ENCODE measurements at places on chromosomes 3 and 15. TPM values are rescaled to one million over a fixed set of nuclear protein-coding genes. Genes with fewer than 3 reads are reported as not detected.
A peak's percentile ranks its signal among the peaks of the same experiment; 100 is the strongest.

Gene CDC25A
- polyA plus RNA-seq: 0.42 TPM

- DNase-seq: no peak
These were observed 48.5 kb upstream of the BCHE start for GRCh38 chr3:165885558-165886270.

DNA sequence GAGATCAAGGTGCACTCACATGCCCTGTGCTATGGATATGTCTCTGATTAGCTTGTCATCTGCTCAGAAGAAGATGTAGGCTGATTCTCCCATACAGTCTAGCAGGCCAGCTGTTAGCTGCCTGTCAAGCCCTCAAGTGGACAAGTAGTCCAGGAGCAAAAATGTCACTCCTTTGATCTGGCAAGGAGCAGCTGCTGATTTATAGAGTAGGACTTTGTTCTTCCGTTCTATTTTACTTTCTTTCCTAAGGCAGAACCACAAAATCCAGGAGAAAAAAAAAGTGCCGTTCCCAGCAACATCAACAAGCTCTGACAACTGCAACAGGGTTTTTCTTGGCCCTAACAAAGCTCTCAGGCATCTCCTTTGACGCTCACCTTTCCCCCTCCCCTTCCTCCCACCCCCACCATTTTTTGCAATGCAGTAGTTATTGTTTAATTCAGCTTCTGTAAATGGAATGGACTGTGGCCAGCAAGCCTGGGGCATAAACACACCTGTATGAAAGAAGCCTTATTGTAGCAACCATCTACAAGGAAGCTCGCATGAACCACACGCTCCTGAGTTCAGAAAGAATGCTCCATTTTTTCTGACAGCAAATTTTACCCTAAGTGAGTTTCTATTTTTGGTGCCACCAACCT, 196.3 kb downstream of the MEIS2 start:
- no peak for DNase-seq

GRCh38 chr15:82093774-82094211, 48.0 kb upstream of the MEX3B start:
- no peak for DNase-seq

GRCh38 chr3:56754741-56755417, 46.9 kb downstream of the ARHGEF3 start:
- DNase-seq: peak; percentile 41

Gene CADPS
- 12.9 TPM for polyA plus RNA-seq

GRCh38 chr3:73258057-73258456, 196.6 kb downstream of the EBLN2 start:
- DNase-seq: no peak

DNA sequence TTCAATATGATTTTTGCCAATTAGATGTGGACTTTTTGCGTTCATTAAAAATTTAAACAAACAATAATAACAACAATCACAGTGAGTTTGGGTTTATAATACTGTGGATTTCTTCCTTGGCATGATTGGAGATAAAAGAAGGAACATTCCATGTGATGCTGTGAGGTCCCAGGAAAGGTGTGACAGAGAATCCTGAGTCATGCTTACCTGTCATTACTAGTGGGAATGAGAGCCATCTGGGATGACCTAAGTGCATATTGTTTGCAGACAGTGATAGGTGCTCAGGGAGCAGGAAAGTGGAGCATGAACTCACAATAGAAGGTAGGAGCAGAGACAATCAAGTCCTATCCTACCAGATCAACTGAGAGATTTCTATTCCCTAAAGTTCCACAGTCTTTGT, 766.5 kb upstream of the CFAP20DC start:
- no peak for DNase-seq

GRCh38 chr15:59283717-59284391, 77.2 kb downstream of the LDHAL6B start:
- DNase-seq: no peak

DNA sequence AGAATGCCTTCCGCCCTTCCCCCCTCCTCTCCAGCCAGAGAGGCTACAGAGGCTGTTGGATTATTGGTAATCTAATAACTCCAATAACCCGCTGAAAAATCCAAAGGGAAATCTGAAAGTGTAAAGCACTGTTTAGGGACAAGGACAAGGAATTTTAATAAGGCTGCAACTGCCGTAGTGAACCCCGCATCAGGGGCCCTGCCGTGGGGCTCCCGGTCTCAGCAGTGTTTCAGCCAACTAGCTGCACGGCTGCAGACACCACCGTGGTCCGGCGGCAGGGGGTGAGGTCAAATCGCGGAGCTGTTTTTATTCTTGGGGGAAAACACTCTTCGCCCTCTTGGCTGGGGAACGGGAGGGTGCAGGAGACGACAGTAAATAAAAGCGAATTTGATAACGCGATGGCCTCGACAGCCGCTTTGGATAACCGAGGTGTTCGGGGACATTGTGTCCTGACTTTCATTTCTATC, 6.1 kb downstream of the BCL6 start:
- DNase-seq: peak; percentile 51

Gene ENTPD3
- polyA plus RNA-seq: 0.30 TPM

DNA sequence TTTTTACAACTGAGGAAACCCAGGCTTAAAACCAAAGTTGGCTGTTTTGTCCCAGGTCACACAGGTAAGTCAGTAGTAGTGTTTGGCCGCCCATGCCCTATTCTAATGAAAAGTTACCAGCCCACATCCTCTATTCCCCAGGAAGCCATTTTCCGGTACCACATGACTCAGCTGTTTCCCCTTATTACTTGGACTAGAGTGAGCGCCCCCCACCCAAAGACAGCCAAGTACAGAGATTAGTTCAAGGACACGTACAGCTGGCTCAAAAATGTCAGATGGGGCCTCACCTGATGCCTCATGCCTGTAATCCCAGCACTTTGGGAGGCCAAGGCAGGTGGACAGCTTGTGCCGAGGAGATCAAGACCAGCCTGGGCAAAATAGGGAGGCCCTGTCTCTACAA, 8.5 kb upstream of the KLHL6 start:
- DNase-seq: no peak

DNA sequence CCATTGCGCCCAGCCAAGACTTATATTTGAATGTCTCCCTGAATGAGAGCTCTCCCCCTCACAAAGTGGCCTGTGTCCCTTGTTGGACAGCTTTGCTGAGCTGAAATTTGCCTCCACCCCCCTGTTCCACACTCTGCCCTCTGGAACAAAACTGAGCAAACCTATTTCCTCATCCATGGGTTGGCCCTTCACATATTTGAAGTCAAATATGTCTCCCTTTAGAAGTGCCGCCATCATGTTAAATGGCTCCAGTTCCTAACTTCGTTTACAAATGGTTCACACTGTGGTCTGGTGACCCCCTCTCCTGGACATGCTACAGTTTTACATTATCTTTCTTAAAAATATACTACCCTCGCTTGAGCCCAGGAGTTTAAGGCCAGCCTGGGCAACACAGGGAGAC, 4.6 kb downstream of the PLIN1 start:
- no peak for DNase-seq

GRCh38 chr15:92667287-92667904, 11.8 kb upstream of the FAM174B start:
- DNase-seq: no peak

DNA sequence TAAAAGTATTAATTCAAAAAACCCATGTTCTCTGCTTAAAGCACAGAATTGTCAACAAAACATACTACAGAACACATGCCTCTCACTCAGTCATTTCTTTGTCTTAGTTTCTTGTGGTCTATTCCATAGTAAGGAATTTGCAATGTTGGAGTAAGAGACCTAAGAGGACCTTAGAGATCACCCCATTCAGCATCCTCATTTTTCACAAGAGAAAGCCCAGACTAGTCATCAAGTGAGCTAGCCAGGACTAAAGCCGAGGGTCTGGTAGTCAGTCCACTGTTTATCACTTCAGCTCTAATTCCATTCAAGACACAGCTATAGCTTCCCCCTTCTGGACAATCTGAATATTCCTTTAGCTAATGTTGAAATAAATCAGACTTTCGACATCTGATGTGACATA, 601.1 kb downstream of the FHIT start:
- DNase-seq: no peak

GRCh38 chr3:118165413-118165812, 869.2 kb downstream of the IGSF11 start:
- DNase-seq: no peak

Gene IL17RE
- polyA plus RNA-seq: 1.3 TPM

Gene SNTN
- polyA plus RNA-seq: not detected

- no peak for DNase-seq
These were observed 7.7 kb downstream of the DUOXA2 start for GRCh38 chr15:45121706-45122417.

- no peak for DNase-seq
These were observed 1.1 kb downstream of the MCF2L2 start for GRCh38 chr3:183427196-183427875.

DNA sequence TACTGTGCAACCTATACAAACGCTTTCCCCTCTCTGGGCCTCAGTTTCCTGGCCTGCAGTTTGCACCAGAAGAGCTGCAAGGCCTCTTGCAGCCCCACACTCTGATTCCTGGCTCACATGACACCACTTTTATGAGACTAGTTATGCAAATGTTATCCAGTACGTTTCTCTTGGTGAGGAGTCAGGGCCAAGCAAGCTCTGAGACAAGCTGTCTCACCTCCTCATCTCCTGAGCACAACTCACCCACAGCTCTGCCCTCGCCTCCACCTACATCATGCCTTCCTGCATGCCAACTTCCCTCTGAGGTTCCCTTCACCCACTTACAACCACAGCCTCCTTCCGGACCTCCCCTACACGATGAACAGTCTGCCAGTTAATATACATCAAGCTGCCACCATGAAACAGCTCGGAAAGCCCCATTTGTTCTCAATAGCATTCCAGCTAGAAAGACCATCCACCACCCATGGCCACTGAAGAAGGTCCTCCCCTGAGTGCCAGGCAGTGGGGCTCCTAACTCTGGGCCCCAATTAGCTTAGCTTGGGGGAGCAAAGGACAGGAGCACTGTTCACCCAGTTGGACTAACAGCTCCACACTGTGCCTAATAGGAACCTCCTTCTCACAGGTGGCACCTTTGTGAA, 25.0 kb downstream of the CRYGS start:
- no peak for DNase-seq

- no peak for DNase-seq
These were observed 72.0 kb upstream of the LSAMP start for GRCh38 chr3:116517308-116517707.

DNA sequence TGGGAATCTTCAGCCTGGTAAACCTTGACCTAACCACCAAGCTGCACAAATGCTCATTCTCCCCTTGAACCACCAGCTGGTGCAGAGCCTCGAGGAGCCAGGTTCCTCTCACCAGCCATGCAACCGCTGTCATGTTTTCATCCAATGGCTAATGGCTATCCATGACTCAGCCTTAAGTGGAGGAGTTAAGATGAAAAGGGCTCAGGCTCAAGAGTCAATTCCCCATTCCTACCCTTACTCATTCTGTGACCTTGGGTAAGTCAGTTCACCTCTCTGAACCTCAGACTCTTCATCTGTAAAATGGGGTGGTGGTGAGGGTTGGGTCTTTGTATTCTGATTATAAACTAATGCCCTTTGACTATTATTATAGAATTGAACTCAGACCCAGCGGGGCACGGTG, 515.6 kb downstream of the SHQ1 start:
- DNase-seq: no peak
